ENCODE measurements at places on chromosomes 6 and 20. TPM values are rescaled to one million over a fixed set of nuclear protein-coding genes. Genes with fewer than 3 reads are reported as not detected.

- DNase-seq, result no peak
Observed at GRCh38 chr20:45983279-45983743, 11.3 kb upstream of the ZNF335 start.

DNA sequence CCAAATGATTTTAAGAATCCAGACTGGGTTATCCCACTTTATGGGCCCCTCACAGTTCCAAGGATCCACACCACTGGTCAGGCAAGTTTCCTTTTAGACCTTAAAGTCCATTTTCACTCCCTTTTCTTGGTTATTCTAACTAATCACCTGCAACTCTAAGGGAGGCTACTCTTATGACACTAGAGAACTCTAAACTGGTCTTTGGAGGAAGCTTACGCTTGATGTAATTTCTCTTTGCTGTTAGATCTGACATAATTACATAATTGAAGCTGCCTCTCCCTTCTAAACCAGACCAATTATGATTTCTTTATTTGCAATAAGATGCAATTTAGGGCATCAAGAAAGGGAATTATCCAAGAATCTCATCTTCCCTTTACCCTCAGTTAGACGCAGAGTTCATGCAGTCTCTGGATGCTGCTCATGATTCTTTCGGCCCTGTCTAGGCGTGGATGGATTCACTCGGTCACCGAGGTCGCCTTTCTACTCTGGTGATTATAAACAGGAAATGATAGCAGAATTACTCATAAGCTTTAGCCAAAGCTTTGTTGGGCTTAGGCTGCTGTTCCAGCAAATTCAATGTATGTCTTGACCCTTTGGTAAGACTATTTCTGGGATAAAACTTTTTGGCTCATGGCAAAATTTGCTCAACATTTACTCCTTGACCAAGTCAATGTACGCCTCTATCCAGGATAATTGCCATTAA, 166.4 kb upstream of the PRND start:
- no peak for DNase-seq

- no peak for DNase-seq
Observed at GRCh38 chr6:37620519-37620918, 77.2 kb downstream of the MDGA1 start.

SFT2D1 gene
- polyA plus RNA-seq, result 131 TPM
